ENCODE measurements at places on chromosomes 5 and 9.

DNA sequence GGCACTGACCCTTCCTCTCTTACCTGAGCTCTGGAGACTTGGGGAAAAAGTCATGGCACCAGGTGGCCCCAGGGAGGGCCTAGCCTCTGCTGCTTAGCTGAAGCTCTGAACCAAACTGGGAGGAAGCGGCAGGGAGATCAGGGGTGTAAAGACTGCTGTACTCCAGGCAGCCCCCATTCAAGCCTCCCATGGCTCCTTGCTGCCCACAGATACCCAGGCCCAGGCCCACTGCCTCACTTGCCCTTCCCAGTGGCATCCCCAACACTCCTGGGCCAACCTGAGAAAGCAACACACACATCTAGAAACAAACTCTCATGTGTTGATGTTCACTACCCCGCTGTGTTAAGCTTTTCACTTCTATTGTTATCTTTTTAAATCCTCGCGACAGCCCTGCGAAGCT lies 151.6 kb downstream of the C5orf15 start:
- DNase-seq = no peak

DNA sequence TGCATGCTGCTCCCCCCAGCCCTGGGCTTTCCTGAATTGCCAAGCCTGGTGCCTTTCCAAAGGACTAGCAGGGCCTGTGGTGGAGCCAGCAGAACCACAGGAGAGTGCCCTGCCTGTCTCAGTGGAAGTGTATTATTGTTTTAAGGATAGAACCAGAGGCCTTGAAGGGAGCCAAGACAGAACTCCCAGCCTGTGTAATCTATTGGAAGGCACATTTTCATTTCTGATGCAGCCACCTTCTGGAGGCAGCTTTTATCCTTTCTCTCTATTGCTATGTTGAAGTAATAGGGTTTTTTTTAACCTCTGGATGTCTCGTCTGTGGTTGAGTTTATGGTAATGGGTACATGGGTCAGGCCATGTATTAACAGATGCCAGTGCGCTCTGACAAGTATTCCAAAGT lies 29.3 kb downstream of the RNF44 start:
- no peak for DNase-seq

GRCh38 chr5:172939611-172940267 lies 19.5 kb upstream of the RPL26L1 start:
- DNase-seq = no peak

DNA sequence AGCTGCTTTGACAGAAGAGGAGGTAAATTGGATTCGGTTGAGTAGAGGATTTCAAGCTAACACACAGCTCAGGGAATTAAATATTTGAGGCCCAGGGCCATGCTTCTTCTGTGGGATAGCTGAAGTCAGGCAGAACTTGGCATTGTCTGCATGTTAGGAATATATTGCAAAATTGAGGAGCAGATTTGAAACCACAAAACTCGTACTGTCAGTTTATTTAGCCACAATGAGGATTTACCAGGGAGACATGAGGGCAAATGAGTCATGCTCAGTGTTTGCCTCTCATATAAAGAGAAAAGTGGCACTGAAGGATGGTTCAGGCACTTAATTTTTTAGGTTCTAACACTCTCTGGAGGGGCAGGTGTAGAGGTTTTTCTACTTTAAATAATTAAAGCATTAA lies 83.0 kb upstream of the PRLR start:
- peak; percentile 82 for DNase-seq

- no peak for DNase-seq
These were observed 60.6 kb downstream of the CYFIP2 start for GRCh38 chr5:157326440-157327005.

GRCh38 chr9:105206821-105207699 lies 37.4 kb upstream of the SLC44A1 start:
- DNase-seq = no peak

GRCh38 chr5:50813691-50814090 lies 147.3 kb downstream of the PARP8 start:
- DNase-seq = no peak

GRCh38 chr5:178588769-178589168 lies 1.4 kb downstream of the COL23A1 start:
- no peak for DNase-seq

- DNase-seq = no peak
These were observed 52.6 kb downstream of the NDUFS4 start for GRCh38 chr5:53613061-53613460.

GRCh38 chr9:21689854-21690253 lies 112.6 kb upstream of the MTAP start:
- DNase-seq = no peak

DNA sequence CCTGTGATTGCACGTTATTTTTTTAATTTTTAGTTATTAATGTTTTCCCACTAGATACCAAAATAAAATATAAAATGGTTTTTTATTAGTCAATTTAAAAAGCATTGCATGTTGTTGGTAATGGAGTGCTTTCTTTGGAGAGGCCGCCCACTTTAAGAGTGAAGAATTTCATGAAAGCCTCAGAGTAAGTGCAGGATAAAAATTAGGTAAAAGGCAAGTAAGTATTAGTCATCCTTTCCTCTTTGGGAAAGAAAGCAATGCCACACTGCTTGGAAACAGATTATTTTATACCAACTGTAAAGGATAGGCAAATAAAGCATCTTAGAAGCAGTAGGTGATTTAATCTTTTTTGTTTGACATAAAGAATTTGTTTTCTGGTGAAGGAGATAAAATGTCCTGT lies 62.9 kb downstream of the HSD17B4 start:
- no peak for DNase-seq

- DNase-seq = no peak
These were observed 149.6 kb upstream of the ATP10B start for GRCh38 chr5:161001604-161002003.

- no peak for DNase-seq
These were observed 231.0 kb downstream of the ESM1 start for GRCh38 chr5:54754420-54754819.

- peak; percentile 13 for DNase-seq
These were observed 474.5 kb downstream of the LRRC70 start for GRCh38 chr5:63053019-63053638.

- DNase-seq = no peak
These were observed 24.1 kb downstream of the UBE2QL1 start for GRCh38 chr5:6472792-6473191.

All from kidney tubule cell (primary cell).